Epithelial cell of umbilical artery (primary cell): ENCODE measurements at places on chromosomes 6 and 20. TPM values are rescaled to one million over a fixed set of nuclear protein-coding genes. Genes with fewer than 3 reads are reported as not detected.

The TRDN gene
- total RNA-seq, result not detected in 2 replicates

The SFTA2 gene
- not detected in 2 replicates for total RNA-seq

The CRYBG1 gene
- 31.8 and 67.9 TPM in 2 replicates for total RNA-seq

The ADAM33 gene
- total RNA-seq, result 0.32 and 0.76 TPM in 2 replicates

The SCUBE3 gene
- total RNA-seq, result 0.30 and 0.32 TPM in 2 replicates

The KCTD20 gene
- 57.8 and 59.8 TPM in 2 replicates for total RNA-seq

The VIP gene
- 0.32 and 0.91 TPM in 2 replicates for total RNA-seq

The MEP1A gene
- total RNA-seq, result not detected in 2 replicates

The ESF1 gene
- total RNA-seq, result 18.8 and 20.5 TPM in 2 replicates
